ENCODE measurements at places on chromosomes 5 and 9. TPM values are rescaled to one million over a fixed set of nuclear protein-coding genes. Genes with fewer than 3 reads are reported as not detected.

DNA sequence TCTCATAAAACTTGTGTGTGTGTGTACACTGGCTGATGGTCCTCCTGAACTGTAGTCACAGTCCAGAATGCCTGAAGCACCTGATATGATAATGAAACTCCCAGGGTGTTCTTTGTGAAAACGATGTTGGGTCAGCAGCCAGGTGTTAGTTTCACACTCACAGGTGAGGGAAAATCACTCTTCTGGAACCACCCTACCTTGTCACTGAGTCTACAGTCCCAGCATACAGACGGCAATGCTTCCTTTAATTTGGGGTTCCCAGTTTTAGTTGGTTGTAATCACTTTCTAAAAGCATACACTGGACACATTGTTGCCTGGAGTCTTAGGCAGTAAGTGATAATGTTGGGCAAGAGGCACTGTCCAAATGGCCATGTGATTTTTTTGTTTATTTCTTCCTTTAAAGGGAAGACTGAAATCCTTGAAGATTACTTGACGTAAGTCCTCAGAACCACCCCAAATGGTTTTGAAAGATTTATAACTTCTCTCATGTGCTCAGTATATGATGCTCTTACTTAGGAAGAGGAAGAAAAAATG lies 18.2 kb upstream of the MGAT1 start:
- DNase-seq = no peak

GRCh38 chr5:101688156-101688555 lies 607.9 kb downstream of the SLCO4C1 start:
- DNase-seq = no peak

GRCh38 chr5:159825551-159826051 lies 90.7 kb upstream of the ADRA1B start:
- no peak for DNase-seq

DNA sequence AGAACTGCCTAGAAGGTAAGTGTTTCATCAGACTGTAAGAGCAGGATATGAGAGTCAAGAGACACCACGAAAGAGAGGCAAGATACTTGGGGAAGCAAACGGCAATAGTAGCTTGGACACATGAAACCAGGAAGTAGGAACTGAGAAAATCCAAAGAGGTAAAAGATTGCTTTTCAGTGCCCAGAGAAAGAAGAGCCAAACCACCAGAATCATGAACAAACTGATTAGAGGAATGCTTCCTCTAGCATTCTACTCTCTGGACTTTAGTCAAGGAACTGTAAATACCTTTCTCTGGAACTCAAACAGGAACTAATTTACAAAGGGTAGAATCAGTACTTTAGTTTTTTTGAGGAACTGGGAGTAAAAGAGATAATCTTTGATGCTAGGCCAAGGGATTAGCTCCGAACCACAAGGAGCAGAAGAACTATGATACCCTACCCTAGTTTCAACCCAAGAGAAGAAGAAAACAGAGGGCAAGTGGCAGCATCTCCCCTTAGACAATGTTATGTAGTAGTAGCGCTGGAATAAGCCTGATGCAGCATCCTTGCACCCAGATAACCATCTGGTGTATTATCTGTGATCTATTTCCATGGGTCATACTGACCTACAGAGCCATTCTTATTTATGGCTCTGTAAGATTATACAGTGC lies 41.3 kb downstream of the EFCAB9 start:
- DNase-seq = no peak

GRCh38 chr5:146620031-146620668 lies 104.2 kb upstream of the GPR151 start:
- DNase-seq = no peak

DNA sequence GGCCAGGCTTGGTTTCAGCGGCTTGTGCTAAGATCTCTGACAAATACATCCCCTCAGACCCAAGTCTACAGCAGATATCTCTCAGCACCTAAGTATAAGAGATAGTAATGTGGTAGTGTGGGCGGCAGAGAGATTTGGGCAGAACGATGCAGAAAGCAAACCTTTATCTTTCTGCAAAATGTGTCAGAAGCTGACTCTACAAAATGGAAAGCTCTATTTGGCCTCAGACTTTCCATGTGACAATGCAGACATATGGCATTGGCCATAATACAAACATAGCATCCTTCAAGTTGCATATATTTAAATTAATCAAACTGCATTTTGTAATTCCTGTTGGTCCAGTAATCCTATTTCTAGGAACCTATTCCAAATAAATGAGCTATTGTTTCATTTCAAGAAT lies 102.5 kb upstream of the RAI14 start:
- no peak for DNase-seq

The GMCL2 gene
- total RNA-seq = not detected

The DEPDC1B gene
- 7.0 TPM for total RNA-seq

The DNM1 gene
- 7.8 TPM for total RNA-seq
